ENCODE measurements at places on chromosomes 2 and 18. TPM values are rescaled to one million over a fixed set of nuclear protein-coding genes. Genes with fewer than 3 reads are reported as not detected.

The SETBP1 gene
- polyA plus RNA-seq = 2.7 TPM

GRCh38 chr18:61992285-61992684 lies 99.5 kb upstream of the RNF152 start:
- H3K27me3 ChIP-seq = no peaks in the 10 kb centered on the region
- H3K4me1 ChIP-seq = peaks cover 2% of the 10 kb centered on the region
- DNase-seq = peak; percentile 53

- H3K27me3 ChIP-seq = no peaks in the 10 kb centered on the region
- H3K27ac ChIP-seq = no peak overlapping the region
- no peak for DNase-seq
- H3K4me3 ChIP-seq = no peak overlapping the region
- H3K4me1 ChIP-seq = no peaks in the 10 kb centered on the region
These were observed 35.3 kb downstream of the CFAP210 start for GRCh38 chr2:169658877-169659276.

The SCN9A gene
- 0.99 TPM for polyA plus RNA-seq

DNA sequence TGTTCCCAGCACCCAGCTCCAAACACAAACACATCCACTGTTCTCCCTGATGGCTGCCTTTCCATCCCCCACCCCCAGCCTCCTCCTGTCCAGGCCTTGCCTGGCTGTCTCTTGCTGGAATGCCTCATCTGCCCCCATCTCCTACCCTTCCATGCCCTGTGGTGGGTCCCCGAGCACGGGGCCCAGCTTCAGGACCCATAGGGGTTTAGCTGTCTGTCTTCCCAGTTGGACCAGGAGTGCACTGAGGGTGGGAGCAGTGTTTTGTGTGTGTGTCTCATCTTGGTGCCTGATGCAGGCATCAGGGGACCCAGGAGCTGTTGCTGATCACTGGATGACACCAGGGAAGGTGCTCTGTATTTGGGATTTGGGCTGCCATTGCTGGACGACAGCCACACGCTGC lies 34.5 kb downstream of the GLI2 start:
- H3K27me3 ChIP-seq = no peaks in the 10 kb centered on the region
- H3K36me3 ChIP-seq = no peaks in the 10 kb centered on the region
- no peak overlapping the region for H3K4me3 ChIP-seq
- peaks cover 5% of the 10 kb centered on the region for H3K4me1 ChIP-seq

The DNAH7 gene
- 3.8 TPM for polyA plus RNA-seq

The CFAP53 gene
- polyA plus RNA-seq = 3.9 TPM

The IL1RN gene
- 1.3 TPM for polyA plus RNA-seq

DNA sequence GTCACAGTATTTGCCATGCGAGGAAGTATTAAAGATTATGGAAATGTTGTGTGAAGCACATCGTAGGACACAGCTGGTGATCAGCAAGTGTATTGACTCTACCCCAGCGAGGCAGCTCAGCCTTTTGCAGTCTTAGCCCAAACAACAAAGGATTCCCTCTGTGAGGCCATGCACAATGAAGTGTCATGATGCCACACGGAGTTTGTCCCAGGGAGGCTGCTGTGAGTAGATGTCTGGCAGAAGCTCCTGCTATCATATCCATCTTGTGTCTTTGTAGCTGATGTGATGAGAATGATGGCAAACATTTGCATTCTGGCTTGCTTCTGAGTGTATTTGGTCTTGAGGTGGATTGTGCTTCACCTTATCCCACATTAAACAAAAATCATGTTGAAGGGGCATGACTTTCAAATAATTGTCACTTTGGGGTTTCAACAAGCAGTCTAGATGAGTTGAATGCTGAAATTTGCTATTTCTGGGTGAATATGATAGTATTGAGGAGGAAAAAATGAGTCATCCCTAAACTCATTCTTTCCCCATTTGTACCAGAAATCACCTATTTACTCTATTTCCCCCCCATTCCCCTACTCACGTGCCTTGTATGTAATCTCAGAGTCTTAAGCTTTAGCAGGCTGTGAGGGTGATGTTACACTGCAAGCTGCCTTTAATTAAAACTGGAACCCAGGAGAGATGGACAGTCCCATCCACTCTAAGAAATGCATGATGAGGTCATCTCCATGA lies 273.5 kb downstream of the RNF144A start:
- H3K36me3 ChIP-seq = no peaks in the 10 kb centered on the region
- no peak overlapping the region for H3K27ac ChIP-seq
- no peak overlapping the region for H3K4me3 ChIP-seq

GRCh38 chr2:128228894-128229293 lies 89.8 kb downstream of the HS6ST1 start:
- H3K4me3 ChIP-seq = no peak overlapping the region
- H3K4me1 ChIP-seq = no peaks in the 10 kb centered on the region
- DNase-seq = no peak
- no peaks in the 10 kb centered on the region for H3K27me3 ChIP-seq

DNA sequence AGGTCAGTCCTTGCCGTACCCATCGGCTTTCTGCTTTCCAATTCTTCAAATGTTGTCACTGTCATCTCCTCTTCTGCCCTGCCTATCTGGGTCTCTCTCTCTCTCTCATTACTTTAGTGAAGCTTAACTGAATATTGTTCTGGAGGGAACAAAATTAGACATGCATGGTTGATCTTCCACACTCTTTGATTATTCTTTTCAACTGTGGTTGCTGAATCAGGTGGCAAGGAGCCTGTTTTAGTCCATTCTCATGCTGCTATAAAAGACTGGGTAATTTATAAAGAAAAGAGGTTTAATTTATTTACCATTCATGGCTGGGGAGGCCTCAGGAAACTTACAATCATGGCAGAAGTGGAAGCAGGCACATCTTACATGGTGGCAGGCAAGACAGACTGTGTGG lies 157.9 kb downstream of the ARL4C start:
- H3K36me3 ChIP-seq = no peaks in the 10 kb centered on the region
- DNase-seq = no peak
- H3K27me3 ChIP-seq = no peaks in the 10 kb centered on the region

DNA sequence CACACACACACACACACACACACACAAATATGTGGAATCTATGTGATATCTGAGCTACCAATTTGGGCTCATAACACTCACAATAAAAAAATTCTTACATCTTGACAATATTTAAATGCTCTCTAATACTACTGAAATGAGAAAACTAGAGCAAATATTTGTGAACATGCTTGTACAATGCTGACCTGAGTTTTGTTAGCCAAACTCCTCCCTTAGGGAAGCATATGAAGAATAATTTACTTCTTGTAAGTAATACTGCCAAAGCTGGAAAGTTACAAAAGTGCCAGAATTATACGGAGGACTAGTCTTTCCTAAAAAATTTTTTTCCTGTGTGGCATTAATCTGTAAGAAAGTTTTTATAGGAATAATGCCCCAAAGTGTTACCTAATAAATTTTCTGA lies 18.5 kb downstream of the MBD2 start:
- no peak overlapping the region for H3K4me3 ChIP-seq
- no peak overlapping the region for H3K27ac ChIP-seq
- H3K36me3 ChIP-seq = peaks cover 3% of the 10 kb centered on the region
- peaks cover 3% of the 10 kb centered on the region for H3K4me1 ChIP-seq
- H3K27me3 ChIP-seq = no peaks in the 10 kb centered on the region
- no peak for DNase-seq

GRCh38 chr18:31490387-31490786 lies 7.6 kb upstream of the DSG2 start:
- H3K27me3 ChIP-seq = no peaks in the 10 kb centered on the region
- DNase-seq = no peak
- H3K27ac ChIP-seq = no peak overlapping the region
- H3K4me3 ChIP-seq = no peak overlapping the region

GRCh38 chr2:127105656-127106456 lies 1.1 kb downstream of the BIN1 start:
- no peaks in the 10 kb centered on the region for H3K36me3 ChIP-seq
- peak overlapping the region; percentile 83 for H3K27ac ChIP-seq
- H3K4me1 ChIP-seq = peaks cover 26% of the 10 kb centered on the region
- H3K27me3 ChIP-seq = no peaks in the 10 kb centered on the region

Data from kidney (tissue), 22 donors.